ENCODE measurements at places on chromosomes 6 and 20.

GRCh38 chr6:71194724-71195123 lies 93.9 kb upstream of the OGFRL1 start:
- DNase-seq = peak; percentile 82

DNA sequence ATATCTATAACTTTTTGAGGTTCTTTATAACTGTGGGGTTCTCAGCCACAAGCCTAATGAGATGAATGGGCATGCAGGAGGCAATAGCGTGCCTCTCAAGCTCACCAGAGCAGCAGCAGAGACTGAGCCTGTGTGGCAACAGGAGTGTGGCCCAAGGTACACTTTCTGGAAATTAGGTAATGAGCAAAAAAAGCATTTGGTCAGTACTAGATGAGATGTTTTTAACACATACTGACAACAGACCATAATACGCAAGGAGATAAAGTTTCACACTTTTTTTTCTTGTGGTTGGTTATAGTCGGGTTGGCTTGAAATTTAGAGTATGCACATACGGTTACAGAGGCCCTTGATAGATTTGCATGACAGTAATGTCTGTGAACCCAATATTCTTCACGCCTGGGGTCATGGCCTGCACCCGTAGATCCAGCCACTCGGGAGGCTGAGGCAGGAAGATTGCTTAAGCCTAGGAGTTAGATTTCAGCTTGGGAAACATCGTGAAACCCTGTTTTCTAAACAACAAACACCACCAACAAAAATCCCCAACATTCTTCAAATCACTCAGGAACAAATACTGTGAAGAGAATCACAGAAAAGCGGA lies 300.1 kb downstream of the GMDS start:
- no peak for DNase-seq

DNA sequence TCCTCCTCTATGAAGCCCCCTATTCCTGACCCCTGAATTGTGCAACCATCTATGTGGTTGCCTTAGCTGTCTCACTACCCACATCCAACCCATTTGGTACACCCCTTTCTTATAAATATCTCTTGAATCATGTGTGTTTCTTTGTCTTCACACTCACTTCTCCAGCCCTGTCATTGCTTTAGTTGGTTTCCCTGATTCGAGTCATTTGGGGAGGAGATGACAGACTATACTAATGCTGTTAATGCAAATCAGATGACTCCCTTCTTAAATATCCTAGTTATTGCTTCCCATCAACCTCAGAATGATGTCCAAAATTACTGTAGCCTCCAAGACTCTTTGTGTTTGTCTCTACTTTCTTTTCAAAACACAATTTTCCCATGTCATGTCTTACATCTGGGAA lies 23.0 kb downstream of the SLC35D3 start:
- no peak for DNase-seq

DNA sequence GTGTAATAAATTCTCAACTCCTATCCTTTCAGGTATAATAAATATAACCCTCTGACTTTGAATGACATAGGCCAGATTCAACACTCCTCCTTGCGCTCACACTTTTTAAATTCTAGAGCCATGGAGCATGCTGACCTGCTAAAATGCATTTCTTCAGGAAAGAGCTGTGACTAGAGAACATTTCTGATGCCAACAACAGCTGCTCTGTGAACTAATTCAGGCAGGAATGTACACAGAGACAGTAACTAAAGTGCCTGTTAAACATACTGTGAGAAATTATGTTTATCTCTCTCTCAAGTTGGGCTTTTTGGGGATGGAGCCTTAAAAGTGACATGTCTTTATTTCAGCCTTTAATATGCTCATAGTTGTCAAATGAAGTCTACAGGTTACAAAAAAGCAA lies 8.3 kb downstream of the NHSL1 start:
- DNase-seq = no peak

DNA sequence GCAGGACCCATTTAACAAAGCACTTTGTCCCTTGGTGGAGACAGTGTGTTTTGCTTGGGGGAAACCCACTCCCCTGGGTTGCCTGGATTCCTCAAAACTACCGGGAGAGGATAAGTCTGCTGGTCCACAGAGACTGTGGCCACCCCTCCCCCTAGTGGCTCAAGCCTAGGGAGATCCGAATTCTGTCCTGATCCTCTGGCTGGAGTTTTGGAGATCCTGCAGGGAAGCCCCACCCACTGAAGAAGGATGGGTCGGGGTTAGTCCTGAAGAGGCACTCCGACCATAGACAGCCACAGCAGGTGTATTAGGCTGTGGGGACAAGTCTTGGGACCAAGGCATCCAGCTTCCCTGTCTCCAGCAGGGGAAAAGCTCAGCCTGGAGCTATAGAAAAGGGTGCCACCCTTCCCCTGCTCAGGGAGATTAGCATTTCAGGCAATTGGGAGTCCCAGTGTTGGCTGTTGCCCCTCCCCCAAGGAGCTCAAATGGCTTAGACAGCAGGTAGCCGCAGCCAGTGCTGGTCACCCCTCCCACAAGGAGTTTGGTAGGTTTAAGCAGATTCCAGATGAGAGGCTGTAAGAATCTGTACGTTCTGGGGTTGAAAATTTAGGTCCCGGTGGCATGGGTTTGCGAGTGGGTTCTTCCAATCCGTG lies 750.0 kb downstream of the TBC1D32 start:
- DNase-seq = no peak

DNA sequence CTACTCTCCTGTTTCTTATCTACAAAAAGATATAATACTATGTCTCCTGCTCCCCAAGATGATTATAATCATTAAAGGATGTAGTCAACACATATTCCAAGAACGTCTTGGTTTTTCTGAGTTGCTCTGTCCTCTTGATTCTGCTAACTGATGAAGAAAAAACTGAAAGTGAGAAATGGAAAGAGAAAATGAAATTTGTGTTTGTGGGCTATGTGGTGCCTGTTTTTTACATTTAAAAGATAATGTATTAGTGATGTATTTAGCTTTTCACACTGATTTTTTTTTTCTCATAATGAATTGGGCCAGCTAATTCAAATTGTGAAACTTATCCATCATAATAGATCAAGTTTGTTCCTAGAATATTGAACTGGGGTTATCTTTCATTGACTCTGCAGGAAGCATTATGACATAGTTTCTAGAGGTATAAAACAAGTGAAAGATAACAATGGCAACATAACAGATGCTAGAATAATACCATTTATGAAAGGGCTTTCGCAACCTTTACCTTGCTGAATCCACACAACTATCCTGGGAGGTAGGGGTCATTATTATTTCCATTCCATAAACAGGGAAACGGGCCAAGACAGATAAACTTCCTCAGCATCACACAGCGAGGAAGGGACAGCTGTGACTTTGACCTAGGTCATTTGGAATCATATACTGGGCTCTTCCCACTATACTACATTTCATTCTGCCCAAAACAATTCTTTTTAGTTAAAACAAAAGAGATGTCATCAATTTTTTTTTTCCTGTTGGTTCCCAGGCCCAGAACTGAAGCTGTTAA lies 336.7 kb downstream of the GJA1 start:
- DNase-seq = no peak

DNA sequence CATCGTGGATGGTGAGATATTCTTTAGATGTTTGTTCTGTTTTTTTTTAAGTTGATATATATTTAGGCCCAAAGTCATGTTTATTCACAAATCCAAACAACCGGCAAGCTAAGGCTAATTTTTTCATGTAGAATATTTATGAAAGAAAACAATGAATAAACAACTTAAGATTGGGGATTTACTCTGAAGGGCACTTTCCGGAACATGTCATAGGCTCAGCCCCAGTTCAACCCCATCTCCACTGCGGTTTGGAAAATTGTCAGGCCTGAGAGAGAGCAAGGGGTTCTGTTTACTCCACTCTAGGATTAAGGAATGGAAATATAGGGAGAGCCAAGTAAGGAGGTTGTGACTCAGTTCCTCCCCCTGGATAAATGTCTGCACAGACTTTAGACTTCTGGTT lies 18.3 kb downstream of the RPS6KA2 start:
- peak; percentile 37 for DNase-seq
